Subcutaneous preadipocyte (primary cell): ENCODE measurements at places on chromosomes 2 and 18. TPM values are rescaled to one million over a fixed set of nuclear protein-coding genes. Genes with fewer than 3 reads are reported as not detected.

Gene C1QL2
- total RNA-seq = not detected in 2 replicates

Gene TNP1
- not detected in 2 replicates for total RNA-seq

Gene GKN2
- total RNA-seq = not detected in 2 replicates

Gene PAIP2B
- total RNA-seq = 0.20 and 0.37 TPM in 2 replicates

Gene LONRF2
- total RNA-seq = under 0.01 TPM in 2 replicates

Gene TMEM87B
- 25.7 and 33.4 TPM in 2 replicates for total RNA-seq

Gene LCT
- total RNA-seq = 0.20 TPM in 1 of 2 replicates, not detected in the other

Gene SCN1A
- total RNA-seq = 0.37 and 2.0 TPM in 2 replicates

Gene RNF181
- 105 and 194 TPM in 2 replicates for total RNA-seq

Gene SELENOI
- 20.2 and 32.3 TPM in 2 replicates for total RNA-seq

Gene OR6B2
- total RNA-seq = not detected in 2 replicates

Gene FKBP1B
- 4.4 and 5.3 TPM in 2 replicates for total RNA-seq

Gene DSG4
- not detected in 2 replicates for total RNA-seq

Gene TEKT4
- total RNA-seq = not detected in 2 replicates

Gene RTP5
- total RNA-seq = not detected in 2 replicates

Gene SYT4
- not detected in 2 replicates for total RNA-seq

Gene NLRC4
- not detected in 2 replicates for total RNA-seq

Gene GALNT13
- total RNA-seq = 2.6 and 4.5 TPM in 2 replicates

Gene COL3A1
- total RNA-seq = 1,186 and 1,584 TPM in 2 replicates

Gene LYPD6B
- total RNA-seq = not detected in 2 replicates

Gene SP140
- total RNA-seq = under 0.01 TPM in 1 of 2 replicates, not detected in the other

Gene INHA
- total RNA-seq = 0.20 and 0.37 TPM in 2 replicates

Gene ACVR1C
- total RNA-seq = under 0.01 TPM in 1 of 2 replicates, not detected in the other

Gene LRRC30
- not detected in 2 replicates for total RNA-seq

Gene CDK15
- total RNA-seq = 2.2 and 4.7 TPM in 2 replicates

Gene RIT2
- not detected in 2 replicates for total RNA-seq

Gene MFSD2B
- total RNA-seq = under 0.01 and 0.37 TPM in 2 replicates

Gene CNGA3
- under 0.01 TPM in 2 replicates for total RNA-seq

Gene NMS
- total RNA-seq = not detected in 2 replicates

Gene SLC30A3
- total RNA-seq = not detected in 2 replicates

Gene STARD6
- under 0.01 TPM in 1 of 2 replicates, not detected in the other for total RNA-seq

Gene SCYGR4
- not detected in 2 replicates for total RNA-seq

Gene HNMT
- 23.3 and 59.2 TPM in 2 replicates for total RNA-seq

Gene RGPD4
- total RNA-seq = not detected in 2 replicates

Gene ERFE
- total RNA-seq = 7.0 and 8.0 TPM in 2 replicates

Gene ASXL3
- 0.59 and 0.73 TPM in 2 replicates for total RNA-seq

Gene ICA1L
- 4.0 and 4.9 TPM in 2 replicates for total RNA-seq

Gene TRPM8
- 0.20 and 0.73 TPM in 2 replicates for total RNA-seq

Gene PDCL3
- 10.3 and 12.5 TPM in 2 replicates for total RNA-seq

Gene NYAP2
- not detected in 2 replicates for total RNA-seq

Gene MAPK4
- total RNA-seq = not detected in 2 replicates

Gene UCN
- total RNA-seq = 0.59 and 0.73 TPM in 2 replicates

Gene SLC23A3
- 0.73 and 1.8 TPM in 2 replicates for total RNA-seq

Gene ANKRD29
- 6.6 and 14.7 TPM in 2 replicates for total RNA-seq
